ENCODE measurements at places on chromosomes 1 and 21.
A peak's percentile ranks its signal among the peaks of the same experiment; 100 is the strongest.

DNA sequence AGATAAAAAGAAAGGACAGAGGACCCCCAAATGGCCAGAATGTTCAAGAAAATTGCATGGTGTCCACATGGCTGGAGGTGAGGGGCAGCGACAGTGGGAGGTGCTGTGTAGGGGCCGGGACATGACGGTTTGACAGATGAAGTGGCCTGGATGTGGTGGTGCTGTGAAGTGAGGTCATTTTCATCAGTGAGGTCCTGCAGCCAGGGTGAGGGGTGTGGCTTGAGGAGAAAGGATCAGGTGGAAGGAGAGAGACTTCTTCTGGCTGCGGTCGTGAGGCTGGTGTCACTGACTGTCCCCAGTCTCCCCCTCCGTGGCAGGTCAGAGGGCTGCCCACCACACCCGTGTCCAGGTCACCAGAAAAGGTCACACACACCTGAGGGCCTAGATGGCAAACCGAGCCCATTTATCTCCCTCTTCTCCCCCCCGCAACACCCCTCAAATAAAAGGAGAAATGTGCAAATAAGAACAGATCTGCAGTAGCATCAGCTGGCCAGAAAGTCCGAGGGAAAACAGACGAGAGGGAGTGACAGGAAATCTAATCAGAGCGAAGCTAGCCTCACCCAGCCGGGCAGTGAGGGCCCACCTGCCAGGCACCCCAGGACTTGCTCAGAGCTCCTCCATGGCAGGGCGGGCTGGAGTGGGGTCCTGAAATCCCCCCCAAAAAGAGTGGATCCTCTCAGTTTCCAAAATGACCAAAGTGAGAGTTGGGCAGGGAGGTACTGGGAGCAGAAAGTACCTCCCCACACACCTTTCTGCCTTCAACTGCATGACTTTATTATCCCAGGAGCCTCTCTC, 148.5 kb upstream of the EDN2 start:
- no peak for DNase-seq

GRCh38 chr1:8297245-8297644, 20.7 kb upstream of the SLC45A1 start:
- DNase-seq = no peak

DNA sequence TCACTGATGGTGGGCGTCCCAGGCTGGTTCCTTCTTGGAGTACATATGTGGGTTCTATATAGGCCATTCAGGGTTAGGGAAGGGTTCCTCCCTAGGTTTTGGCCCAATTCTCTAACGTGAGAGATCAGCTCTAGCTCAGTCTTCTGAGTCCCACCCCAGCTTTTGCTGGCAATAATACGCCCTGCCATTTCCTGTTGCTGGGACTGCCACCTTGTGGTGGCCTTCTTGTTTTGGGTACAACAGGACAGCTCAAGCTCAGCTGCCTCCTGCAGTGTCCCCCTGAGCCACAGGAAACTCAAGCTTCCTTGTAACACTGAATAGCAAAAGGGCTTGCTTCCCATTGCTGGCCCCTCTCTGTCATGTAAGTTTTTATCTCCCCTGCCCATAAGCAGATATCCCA, 77.8 kb downstream of the BACH1 start:
- peak; percentile 63 for DNase-seq

GRCh38 chr21:44994047-44994694, 54.3 kb downstream of the SLX9 start:
- no peak for DNase-seq
